Activated CD4-positive, alpha-beta T cell treated with anti-CD3 and anti-CD28 coated beads, Interleukin-2, amount 50 U/mL, for 24 hours (primary cell): ENCODE measurements at places on chromosomes 7 and 10.
A peak's percentile ranks its signal among the peaks of the same experiment; 100 is the strongest.

GRCh38 chr10:7389844-7390243 is 21.0 kb downstream of the SFMBT2 start:
- DNase-seq, result no peak

- no peak for DNase-seq
These were observed 238.6 kb downstream of the EBF3 start for GRCh38 chr10:129725482-129725881.

GRCh38 chr10:11678074-11678793 is 63.9 kb upstream of the ECHDC3 start:
- no peak for DNase-seq

GRCh38 chr7:33821970-33822369 is 83.4 kb upstream of the BMPER start:
- DNase-seq, result no peak

DNA sequence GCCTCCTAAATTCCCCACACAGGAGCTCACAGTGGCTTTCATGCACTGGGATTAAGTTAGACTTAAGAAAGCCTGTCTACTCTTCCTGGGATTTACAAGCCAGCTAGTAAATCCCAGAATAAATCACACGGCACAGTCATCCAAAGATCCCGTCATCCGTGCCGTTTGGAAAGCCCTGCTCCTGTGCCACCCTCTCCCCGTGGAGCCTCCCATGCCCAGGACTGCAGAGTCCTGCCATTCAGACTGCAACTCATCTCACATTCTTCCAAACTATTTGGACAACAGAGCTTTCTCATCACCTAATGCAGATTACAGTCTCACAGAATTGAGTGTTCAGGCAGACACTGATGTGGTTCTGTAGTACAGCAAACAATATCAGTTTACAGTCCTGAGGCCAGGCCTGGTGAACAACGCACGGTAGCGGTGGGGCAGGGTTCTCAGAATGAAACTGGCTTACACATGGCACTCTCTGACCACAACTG is 166.5 kb downstream of the EGFR start:
- DNase-seq, result no peak

GRCh38 chr7:18504965-18505364 is 9.4 kb downstream of the HDAC9 start:
- no peak for DNase-seq

- no peak for DNase-seq
These were observed 35.0 kb downstream of the YKT6 start for GRCh38 chr7:44235582-44236332.

DNA sequence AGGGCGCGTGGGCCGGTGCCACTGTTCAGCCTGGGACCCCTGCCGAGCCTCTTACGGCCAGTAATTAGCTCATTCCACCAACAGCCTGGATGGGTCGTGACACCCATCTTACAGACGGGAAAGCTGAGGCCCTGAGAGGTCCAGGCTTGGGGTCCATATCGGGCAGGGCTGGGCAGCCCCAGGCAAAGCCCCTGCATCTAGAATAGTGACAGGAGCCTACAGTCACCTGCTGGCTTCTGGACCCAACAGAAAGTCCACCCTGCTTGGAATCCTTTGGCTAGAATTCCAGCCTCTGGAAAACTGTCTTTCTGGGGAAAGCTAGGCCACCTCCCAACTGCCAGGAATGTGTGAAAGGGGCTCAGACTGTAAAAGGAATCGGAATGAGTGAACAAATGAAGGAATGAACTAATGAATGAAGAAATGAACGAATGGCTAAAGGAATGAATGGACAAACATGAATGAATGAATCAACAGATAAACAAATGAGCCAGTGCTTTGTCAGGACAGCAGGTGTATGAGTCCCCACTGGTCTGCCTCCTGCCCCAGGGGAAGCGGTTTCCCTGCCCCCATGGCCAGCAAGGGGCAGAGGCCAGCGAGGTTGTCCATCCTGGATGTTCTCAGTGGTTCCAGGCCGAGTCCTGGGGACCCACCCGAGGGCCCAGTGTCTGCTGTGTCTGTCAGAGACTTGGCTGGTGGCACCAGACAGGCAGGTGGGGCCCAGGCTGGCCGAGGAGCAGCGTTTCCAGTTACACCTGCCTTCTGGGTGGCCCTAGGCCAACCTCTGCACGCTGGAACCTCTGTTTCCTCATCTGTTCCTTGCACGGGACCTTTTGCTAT is 24.1 kb upstream of the PDGFA start:
- no peak for DNase-seq

DNA sequence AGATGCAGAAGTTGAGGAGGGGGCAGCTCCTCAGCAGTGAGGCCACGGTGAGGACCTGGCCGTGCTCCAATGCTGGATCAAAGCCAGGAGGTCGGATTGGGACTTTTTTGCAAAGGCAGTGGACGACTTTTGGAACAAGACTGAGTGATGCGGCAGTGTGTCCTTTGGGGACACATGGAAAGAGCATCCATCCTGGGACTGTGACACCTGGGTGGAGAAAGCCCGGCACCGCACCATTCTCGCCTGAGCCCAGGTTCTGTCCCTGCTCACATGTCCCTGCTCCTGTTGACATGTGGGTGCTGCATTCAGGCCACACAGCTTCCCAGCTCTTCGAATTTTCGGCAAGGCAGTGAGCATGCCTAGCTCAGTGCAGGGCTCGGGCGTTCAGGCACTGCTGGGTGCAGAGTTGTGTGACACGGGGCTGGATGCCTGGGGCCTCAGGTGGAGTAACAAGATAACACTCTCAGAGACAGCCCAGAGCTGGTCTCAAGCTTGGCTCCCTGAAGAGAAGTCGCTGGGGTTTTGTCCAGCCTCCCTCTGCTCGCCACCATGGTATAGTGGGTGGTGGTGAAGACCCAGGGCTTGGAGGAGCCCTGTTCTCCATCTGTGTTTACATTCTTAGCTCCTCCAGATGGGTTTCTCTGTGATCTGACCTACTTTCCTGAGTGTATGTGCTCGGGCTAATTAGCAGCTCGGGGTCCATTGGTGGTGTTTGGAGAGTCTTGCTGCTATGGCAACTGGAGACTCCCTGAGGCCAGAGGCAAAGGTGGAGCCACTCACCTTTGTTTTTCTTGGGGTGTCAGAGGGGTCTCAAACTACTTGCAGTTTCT is 111.7 kb upstream of the BTBD16 start:
- DNase-seq, result no peak

DNA sequence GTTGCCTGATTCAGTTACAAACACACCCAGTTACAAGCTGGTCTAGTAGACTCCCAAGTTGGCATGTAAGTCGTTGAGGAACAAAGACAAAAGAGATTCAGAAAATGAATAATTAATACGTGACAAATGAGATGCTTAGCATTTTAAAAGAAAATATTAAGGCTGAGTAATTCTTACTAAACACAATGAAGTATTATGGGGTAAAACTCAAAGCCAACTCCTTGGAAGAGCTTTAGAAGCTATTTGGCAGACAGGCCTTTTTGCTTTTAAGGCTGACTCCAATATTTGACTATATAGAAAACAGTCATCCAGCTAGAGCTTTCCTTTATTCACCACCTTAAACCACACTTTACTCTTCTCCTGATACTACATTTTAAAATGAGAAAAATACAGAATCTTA is 5.4 kb downstream of the TRDMT1 start:
- DNase-seq, result no peak

DNA sequence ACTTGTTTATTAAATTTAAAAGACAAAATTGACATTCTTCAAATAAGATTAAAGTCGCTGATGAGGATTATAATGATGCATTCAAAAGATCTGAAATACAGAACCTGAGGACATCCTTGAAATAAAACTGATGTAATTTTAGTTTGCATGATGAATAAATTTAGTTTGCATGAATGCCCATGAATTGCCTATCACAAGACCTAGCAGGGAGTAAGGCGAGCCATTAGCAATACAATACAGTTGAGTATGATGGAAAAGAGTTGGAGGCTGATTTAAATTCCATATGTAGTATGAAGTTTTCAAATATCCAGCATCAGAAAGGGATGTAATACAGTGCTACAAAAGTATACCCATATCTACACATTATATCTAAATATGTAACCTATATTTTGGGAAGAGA is 321.3 kb downstream of the CACNA2D1 start:
- no peak for DNase-seq

DNA sequence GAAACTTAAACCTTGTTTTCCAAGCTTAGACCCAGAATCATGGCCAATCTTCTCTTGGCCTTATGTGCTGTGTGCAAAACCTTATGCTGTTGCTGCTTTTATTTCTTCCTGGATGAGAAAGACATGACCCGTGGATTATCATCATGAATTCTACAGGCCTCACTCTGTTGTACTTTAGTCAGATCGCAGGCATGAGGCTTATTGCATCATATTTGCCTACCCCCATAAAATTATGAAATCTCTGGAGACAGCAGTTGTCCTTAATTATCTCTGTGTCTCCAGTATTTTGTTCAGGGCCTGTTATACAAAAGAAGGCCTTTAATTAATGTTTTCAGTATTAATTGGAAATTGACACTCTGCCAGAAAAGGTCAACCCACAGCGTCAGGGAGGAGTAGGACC is 71.6 kb downstream of the PLCE1 start:
- DNase-seq, result no peak

DNA sequence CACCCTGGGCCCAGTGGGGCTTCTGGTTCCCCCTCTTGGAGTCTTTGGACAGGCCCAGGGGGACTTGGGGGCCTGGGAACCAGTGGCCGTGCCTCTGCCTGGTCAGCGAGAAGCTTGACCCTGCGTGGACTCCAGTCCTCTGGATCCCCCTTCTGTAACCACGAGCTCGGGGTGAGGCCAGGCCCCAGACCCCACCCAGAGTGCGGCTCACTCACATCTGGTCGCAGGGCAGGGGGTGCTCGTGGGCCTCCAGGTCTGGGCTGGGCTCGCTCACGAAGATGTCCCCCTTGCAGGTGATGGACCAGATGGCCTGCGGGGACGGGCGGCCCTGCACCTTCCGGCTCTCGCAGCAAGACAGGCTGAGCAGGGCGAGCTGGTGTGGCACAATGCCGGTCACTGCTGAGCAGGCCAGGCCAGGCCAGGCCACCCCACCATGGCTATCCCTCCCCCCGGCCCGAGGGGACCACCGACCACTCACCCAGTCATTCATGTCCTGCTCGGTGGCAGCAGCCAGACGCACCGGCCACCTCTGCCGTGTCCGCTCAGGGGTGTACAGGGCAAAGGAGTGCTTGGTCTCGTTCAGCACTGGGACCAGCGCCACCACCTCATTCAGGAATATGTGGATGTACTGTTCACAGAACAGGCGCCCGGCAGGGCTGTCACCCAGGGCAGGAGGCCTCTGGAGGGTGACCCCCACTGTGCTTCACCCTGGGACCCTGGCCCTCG is 19.7 kb downstream of the BHLHA15 start:
- no peak for DNase-seq

DNA sequence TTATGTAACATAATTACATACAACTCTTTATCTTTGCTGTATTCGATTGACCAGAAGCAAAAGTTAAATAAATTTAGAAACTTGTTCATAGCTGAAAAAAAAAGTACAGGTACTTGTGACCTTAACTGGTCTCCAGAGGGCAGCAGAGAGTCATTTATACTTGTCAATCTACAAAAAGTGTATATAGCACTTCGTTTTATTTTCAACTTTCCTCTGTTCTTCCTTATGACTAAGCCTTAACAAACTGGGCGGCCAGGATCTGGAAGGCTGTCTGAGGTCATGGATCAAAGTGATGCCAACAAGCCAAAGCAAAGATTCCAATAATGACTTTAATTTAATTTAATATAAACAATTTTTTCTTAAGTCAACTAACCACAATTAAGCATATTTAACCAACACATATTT is 29.8 kb downstream of the C10orf67 start:
- peak; percentile 66 for DNase-seq
